ENCODE measurements at places on chromosomes 2 and 18. TPM values are rescaled to one million over a fixed set of nuclear protein-coding genes. Genes with fewer than 3 reads are reported as not detected.
A peak's percentile ranks its signal among the peaks of the same experiment; 100 is the strongest.

SERPINB10 gene
- not detected for total RNA-seq

AAK1 gene
- total RNA-seq = 136 TPM

GRCh38 chr18:2459886-2460285, 111.4 kb downstream of the METTL4 start:
- H3K27ac ChIP-seq = no peak overlapping the region
- H3K4me1 ChIP-seq = no peaks in the 10 kb centered on the region
- no peak for DNase-seq
- no peaks in the 10 kb centered on the region for H3K27me3 ChIP-seq
- no peaks in the 10 kb centered on the region for H3K36me3 ChIP-seq

DNA sequence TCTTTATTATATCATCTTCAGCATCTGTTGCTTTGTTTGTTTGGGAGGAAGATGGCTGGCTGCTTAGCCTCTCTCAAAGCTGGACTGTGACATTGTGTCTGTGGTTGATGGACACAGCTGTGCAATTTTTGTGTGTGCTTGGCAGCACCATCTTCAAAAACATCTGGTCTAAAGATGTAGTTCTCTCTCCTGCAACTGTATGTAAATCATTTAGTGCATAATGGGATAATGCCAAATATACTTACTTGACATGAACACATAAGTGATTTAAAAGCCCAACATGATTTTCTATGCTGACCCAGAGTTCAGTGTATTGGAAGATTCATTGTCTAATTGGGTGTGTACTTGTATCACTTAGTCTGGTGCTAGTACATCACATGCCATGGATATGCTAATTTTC, 112.2 kb downstream of the MAP4K4 start:
- no peak for DNase-seq
- H3K27ac ChIP-seq = no peak overlapping the region
- no peaks in the 10 kb centered on the region for H3K27me3 ChIP-seq
- no peaks in the 10 kb centered on the region for H3K36me3 ChIP-seq
- H3K4me1 ChIP-seq = peaks cover 70% of the 10 kb centered on the region
- H3K4me3 ChIP-seq = no peak overlapping the region

SLC14A1 gene
- 29.7 TPM for total RNA-seq

DNA sequence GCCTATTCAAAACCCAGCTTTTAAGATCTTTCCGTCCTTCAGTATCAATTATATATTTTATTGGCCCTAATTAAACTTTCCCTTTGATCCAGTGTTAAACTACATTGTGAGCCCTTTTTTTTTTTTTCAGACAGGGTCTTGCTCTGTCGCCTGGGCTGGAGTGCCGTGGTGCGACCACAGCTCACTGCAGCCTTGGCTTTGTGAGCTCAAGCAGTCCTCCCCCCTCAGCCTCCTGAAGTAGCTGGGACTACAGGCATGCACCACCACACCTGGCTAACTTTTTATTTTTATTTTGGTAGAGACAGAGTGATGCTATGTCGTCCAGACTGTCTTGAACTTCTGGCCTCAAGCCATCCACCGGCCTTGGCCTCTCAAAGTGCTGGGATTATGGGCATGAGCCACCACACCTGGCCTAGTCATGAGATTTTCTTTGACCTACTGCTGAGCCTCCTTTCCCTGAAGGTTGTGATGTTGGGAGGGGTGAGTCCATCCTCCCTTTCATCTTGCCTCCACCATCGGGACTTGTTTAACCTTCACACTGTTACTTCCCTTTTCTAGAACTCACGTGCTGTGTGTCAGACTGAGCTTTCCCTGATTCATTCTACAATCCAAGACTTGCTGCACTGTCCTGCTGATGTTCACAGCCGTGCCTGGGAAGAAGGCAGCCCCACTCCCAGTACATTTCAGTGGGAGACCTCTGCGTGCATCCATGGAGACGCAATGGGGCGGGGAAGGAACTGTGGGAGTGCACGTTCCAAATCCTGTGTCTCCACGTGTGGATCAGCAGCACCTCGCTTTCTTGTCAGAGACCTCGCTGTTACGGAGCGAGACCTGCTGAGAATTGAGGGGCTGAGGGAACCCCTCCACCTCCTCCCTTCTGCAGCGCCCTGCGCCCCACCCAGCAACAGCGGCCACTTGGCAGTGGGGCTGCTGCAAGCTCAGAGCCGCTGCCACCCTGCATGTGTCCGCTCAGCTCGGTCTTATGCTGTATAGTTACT, 10.8 kb downstream of the OXER1 start:
- DNase-seq = no peak
- no peak overlapping the region for H3K4me3 ChIP-seq
- H3K27me3 ChIP-seq = no peaks in the 10 kb centered on the region
- no peak overlapping the region for H3K27ac ChIP-seq
- H3K4me1 ChIP-seq = peaks cover 3% of the 10 kb centered on the region

STK39 gene
- 16.8 TPM for total RNA-seq

MBP gene
- total RNA-seq = 57.0 TPM

ZNF396 gene
- 0.57 TPM for total RNA-seq

SH3RF3 gene
- 8.0 TPM for total RNA-seq

DNA sequence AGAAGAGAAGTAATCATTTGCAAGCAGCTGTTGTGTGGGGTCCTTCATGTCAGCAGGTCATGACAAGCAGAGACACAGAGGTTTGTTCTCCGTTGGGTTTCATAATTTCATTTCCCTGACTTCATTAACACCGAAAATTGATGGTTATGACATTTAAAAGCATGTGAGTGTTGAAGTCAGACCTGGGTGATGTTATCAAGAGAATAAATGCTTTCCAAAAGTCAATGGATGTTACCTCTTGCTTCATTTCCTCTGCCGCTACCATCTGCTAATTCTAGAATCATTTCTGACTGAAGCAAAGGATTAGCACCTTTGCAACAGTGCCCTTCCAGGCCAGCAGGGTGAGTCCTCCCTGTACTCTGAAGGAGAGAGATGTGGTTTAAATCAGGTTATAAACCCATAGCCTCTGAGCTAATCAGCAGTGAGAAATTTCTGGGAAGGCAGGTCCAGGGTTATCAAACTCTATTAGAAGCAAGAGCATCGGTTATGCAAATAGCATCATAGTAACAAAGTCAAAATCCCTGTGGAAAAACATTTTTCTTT, 446.2 kb downstream of the PIK3C3 start:
- H3K27me3 ChIP-seq = no peaks in the 10 kb centered on the region
- no peak overlapping the region for H3K27ac ChIP-seq
- no peaks in the 10 kb centered on the region for H3K36me3 ChIP-seq
- H3K4me1 ChIP-seq = no peaks in the 10 kb centered on the region
- no peak overlapping the region for H3K4me3 ChIP-seq
- DNase-seq = no peak

DNA sequence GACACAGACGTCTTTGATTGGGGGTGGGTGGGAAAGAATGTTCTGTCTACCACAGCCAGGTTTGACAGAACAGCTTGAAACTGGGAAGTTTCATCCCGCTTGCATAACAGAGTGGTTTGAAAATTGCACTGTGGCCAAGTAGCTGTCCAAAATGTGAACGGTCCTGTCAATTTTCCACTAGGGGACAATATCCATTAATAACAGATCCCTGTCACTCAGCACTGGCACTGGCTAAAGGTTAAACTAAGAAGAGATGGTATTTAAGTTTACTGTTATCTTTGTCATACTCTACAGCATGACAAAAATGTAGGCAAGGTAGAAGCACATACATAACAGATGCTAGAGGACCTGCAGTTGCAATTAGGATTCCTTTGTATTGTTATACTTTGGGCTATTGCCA, 55.6 kb upstream of the ACMSD start:
- H3K4me3 ChIP-seq = no peak overlapping the region
- H3K27me3 ChIP-seq = no peaks in the 10 kb centered on the region
- no peak for DNase-seq
- no peaks in the 10 kb centered on the region for H3K4me1 ChIP-seq

DNA sequence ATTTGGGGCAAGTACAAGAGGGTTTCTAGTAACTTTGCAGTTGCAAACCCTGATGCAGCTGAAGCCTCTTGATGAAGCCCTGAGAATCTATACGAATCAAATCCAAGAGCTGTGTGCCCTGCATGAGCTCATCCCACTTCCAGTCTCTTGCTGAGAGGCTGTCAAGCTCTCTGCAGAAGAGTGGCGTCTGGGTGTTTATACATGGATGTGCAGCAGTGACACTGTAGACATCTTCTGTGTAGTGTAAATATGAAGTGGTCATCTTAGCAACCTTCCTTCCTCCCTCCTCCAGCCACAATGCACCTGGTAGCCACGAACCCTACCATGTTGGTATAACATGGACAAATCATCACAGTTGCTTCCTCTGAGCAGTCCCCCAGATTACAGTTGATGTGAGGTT, 18.4 kb upstream of the KIAA2012 start:
- no peak overlapping the region for H3K27ac ChIP-seq
- no peaks in the 10 kb centered on the region for H3K36me3 ChIP-seq
- no peak for DNase-seq

GRCh38 chr2:114550895-114551793, 108.7 kb downstream of the DPP10 start:
- H3K27me3 ChIP-seq = peaks cover 13% of the 10 kb centered on the region
- H3K27ac ChIP-seq = no peak overlapping the region
- DNase-seq = peak; percentile 15

- no peaks in the 10 kb centered on the region for H3K36me3 ChIP-seq
- peaks cover 12% of the 10 kb centered on the region for H3K4me1 ChIP-seq
- no peak overlapping the region for H3K4me3 ChIP-seq
- DNase-seq = no peak
Measured at GRCh38 chr2:111219285-111219684, 98.6 kb downstream of the BCL2L11 start.

GRCh38 chr2:70214953-70215549, 24.2 kb upstream of the C2orf42 start:
- DNase-seq = no peak
- no peak overlapping the region for H3K27ac ChIP-seq
- H3K36me3 ChIP-seq = peaks cover 8% of the 10 kb centered on the region
- H3K27me3 ChIP-seq = no peaks in the 10 kb centered on the region
- H3K4me1 ChIP-seq = peaks cover 6% of the 10 kb centered on the region
- no peak overlapping the region for H3K4me3 ChIP-seq

DNA sequence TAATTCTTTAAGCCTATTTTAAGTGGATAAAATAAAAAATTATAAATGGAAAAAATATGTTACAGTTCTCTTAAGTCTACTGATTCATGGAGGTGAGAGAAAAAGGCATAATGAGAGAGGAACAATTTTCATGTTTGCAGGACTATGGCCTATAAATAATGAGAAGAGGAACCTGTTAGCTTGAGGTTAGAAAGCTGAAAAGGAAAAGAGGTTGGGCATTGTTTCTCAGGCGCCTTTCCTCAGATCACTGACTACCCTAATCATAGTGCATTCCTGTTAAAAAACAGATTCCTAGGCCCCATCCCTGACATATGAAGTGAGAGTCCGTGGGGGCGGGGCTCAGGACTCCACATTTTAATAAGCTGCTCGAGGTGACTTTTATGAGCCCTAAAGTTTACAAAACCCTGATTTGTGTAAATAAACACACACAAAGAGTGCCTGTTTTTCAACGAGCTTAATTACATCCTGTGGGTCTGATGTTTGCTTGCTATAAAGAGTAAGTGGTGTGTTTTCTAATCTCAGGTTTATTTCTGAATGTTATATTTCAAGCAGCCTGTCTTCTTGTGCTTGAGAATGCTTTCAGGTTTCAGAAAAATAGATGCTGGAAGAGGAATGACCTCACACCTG, 335.5 kb downstream of the CLIP4 start:
- H3K27ac ChIP-seq = no peak overlapping the region
- no peaks in the 10 kb centered on the region for H3K36me3 ChIP-seq
- H3K4me1 ChIP-seq = no peaks in the 10 kb centered on the region
- H3K4me3 ChIP-seq = no peak overlapping the region
- no peak for DNase-seq

GRCh38 chr2:238287737-238288649, at the start of gene PER2:
Gene PER2 (minus strand): TSS chr2:238288610. CDS start chr2:238277936, 10,674 bp downstream.
- no peaks in the 10 kb centered on the region for H3K36me3 ChIP-seq
- H3K4me1 ChIP-seq = peaks cover 41% of the 10 kb centered on the region
- peak; percentile 58 for DNase-seq
- no peaks in the 10 kb centered on the region for H3K27me3 ChIP-seq
- peak within 1 kb of the TSS; percentile 80 for H3K27ac ChIP-seq
- H3K4me3 ChIP-seq = peak within 1 kb of the TSS; percentile 83

TMEM87B gene
- total RNA-seq = 5.0 TPM

DNA sequence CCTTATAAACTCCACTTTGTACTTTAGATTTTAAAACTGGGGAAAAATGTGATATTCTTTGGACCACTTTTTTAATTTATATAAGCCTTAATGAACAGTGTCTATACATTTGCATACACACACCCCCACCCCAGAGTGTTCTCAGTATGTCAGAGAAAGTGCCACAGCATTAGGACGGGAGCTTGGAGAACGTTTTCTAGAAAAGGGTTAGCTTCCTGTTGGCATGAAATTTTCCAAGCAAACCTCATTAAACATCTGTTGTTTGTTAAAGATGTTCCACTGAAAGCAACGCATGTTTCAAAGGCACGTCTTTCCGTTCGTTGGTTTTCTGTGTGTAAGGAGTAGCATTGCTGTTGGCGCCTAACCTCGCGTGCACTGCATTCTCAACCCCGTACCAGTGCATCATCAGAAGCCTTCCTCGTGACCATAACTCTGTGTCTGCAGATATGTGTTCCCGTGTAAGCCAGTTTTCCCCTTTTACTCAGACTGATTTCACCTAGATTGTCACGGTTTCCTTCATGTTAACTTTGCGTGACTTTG, 228.5 kb downstream of the ALPK2 start:
- H3K27ac ChIP-seq = no peak overlapping the region
- H3K4me1 ChIP-seq = peaks cover 19% of the 10 kb centered on the region
- no peak for DNase-seq
- no peaks in the 10 kb centered on the region for H3K36me3 ChIP-seq
- H3K4me3 ChIP-seq = no peak overlapping the region

HOXD3 gene
- 1.1 TPM for total RNA-seq

DNA sequence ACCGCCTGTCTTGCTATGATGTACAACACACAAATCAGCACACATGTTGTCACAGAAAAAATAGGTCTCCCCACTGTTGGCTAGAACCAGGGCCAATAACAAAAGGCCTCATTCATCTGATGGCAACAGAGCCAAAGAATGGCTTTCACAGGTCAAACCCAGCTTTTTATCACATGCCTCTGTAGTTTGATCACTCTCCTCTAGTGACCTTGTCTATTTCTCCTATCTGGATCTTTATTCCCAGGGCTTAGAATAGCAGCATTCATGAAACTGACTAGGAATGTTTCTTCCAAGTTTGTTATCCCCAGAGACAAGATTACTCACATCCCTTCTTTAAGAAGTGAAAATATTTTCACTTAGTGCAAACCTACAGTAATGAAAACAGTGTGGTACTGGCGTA, 285.8 kb upstream of the GYPC start:
- no peaks in the 10 kb centered on the region for H3K27me3 ChIP-seq
- H3K27ac ChIP-seq = no peak overlapping the region
- no peak for DNase-seq
- no peak overlapping the region for H3K4me3 ChIP-seq

PCGF1 gene
- total RNA-seq = 16.1 TPM

TMEM163 gene
- total RNA-seq = 0.16 TPM

GTF2A1L gene
- total RNA-seq = not detected

DNA sequence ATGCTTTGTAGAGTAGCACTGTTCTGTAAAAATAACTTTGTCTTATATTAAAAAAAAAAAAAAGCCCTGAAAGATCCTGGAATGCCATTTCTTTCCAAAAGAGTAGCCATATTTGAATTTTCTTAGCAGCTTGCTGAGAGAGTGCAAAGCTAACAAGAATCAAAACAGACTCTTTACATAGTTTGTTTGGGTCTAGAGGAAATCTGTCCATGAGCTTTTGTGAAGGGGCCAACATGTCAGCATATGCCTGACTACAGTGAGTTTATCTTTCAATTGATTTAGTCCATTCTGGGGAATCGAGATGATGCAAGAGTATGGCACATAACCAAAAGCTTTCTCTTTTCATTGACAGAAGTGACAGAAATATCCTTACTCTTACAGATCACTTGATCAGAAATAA, 777.7 kb upstream of the ACVR2A start:
- H3K36me3 ChIP-seq = no peaks in the 10 kb centered on the region
- H3K27me3 ChIP-seq = no peaks in the 10 kb centered on the region
- no peak overlapping the region for H3K27ac ChIP-seq
- no peaks in the 10 kb centered on the region for H3K4me1 ChIP-seq
- DNase-seq = no peak
- no peak overlapping the region for H3K4me3 ChIP-seq

CYRIA gene
- total RNA-seq = 4.3 TPM
